ENCODE measurements at places on chromosomes 2 and 18.

- no peak for DNase-seq
Observed at GRCh38 chr2:84958135-84959059, 12.6 kb upstream of the KCMF1 start.

DNA sequence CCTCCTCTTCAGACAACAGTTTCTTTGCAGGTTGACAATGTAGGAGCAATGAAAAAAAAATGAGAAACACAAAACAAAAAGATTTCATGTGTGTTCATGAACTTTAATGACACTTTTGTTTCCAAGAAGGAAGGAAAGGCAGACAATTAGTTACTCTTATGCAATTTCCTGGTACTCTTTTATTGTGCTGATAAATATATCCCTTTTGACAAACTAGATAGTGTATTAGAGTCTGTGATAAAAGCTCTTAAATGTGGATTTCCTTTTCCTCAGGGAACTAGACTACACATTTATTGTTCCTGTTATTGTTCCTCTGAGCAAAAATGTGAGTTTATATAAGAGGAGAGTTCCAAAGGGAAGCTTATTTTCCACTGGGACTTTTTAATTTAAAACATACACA, 188.7 kb upstream of the NRXN1 start:
- no peak for DNase-seq

DNA sequence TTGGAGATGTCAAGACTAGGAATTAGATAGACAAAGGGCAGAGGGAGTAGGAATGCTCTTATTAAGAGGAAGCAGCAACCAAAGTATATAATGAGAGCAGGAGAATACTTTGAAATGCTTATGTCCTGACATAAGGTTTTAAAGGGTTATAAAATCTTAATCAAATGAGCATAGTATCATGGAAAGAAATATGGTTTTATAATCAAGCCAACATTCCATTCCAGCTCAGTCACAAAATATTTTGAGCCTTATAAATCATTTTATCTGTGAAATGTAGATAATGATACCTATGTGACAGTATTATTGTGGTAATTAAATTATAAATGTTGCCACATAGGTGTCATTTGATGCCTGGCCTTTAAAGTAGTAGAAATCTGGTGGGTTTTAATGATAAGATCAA, 17.6 kb downstream of the VSNL1 start:
- DNase-seq, result no peak

GRCh38 chr18:79518028-79518682, 122.4 kb downstream of the NFATC1 start:
- DNase-seq, result peak; percentile 21

DNA sequence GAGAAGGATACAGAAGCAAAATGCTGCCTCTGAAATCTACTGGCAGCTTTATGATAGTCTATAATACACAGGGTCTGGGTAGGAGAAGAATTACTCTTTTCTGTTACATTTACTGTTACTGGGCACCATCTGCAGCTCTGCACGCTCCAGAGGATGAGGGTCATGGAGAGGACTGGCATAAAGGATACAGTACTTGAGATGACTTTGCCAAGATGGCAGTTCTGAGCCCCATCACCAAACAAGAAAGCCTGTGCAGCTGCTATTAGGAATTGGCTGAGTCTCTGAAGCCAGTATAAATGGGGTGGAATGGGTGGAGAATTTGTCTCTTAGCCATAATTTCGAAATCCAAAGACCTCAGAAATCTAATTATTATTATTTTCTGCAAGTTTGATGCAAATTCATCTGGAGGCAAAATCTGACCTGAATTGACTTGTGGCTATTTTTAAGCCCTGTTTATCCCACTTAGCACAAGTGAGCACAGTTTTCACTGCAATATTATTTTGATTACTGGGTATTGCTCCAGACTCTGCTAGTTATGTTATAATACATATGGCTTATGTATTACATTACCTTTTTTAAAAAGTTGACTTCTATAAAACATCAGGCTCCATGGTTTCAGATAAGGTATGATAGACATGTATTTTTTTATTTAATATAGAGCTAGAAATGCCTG, 579.5 kb downstream of the MBD2 start:
- DNase-seq, result no peak

GRCh38 chr2:201926067-201926466, 107.6 kb upstream of the FZD7 start:
- no peak for DNase-seq

DNA sequence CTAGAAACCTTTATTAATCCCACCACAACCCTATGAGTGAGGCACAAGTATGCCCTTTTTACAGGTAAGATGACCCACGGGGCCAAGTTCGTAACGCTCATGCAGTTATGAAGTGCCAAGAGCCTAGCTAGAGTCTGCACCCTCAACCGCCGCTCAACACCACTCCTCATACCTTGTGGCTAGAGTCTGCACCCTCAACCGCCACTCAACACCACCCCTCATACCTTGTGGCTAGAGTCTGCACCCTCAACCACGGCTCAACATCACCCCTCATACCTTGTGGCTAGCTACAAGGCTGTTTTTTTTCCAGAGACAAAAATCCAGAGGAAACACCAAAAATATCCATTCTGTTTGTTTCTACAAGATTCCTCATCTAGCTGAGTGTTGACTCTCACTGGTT, 4.6 kb downstream of the TXNL4A start:
- no peak for DNase-seq

DNA sequence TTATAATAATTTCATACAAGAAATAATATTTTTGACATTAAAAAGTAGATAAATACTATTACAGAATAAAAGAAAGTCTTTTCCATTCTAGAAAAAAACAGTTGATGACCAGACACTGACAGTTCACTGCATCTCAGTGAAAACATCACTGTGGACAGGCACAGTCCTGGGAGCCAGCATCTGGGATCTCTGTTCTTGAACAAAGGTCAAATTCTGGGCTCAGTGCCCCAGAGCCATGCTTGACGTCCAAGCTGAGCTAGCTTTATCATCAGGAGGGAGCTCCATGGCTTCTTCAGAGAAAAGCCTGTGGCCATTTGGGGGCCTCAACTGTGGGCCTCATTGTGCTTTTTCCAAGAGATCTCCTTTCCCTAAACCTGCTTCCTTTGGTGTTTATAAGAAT, 86.1 kb upstream of the SRD5A2 start:
- no peak for DNase-seq

DNA sequence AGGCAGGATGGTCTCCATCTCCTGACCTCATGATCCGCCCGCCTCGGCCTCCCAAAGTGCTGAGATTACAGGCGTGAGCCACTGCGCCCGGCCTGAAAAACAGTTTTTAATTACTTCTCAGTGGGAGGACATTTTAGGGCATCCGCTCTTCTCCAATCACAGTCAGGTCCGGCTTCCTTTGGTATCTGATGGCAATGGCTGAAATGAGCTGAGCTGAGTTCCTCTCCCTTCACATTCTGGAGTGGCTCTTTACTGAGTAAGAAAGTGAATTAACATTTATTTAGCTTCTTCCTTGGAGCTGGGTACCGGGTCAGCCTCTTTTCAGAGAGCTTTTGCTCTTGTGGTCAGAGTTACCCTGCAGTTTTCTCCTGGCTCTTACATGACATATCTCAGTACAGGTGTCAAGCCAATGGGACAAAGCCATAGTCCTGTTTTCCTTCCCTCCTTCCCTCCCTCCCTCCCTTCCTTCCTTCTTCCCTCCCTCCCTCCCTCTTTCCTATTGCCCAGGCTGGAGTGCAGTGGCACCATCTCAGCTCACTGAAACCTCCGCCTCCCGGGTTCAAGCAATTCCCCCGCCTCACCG, 1.1 kb upstream of the TTC27 start:
- no peak for DNase-seq

- peak; percentile 30 for DNase-seq
Observed at GRCh38 chr2:98149333-98149697, 62.3 kb downstream of the VWA3B start.

GRCh38 chr2:166417669-166418068, 41.9 kb upstream of the SCN9A start:
- no peak for DNase-seq

- no peak for DNase-seq
Observed at GRCh38 chr18:10275486-10275885, 178.9 kb upstream of the APCDD1 start.

GRCh38 chr2:197185676-197186075, 124.9 kb downstream of the ANKRD44 start:
- no peak for DNase-seq

- no peak for DNase-seq
Observed at GRCh38 chr2:43041173-43041591, 185.2 kb downstream of the ZFP36L2 start.

DNA sequence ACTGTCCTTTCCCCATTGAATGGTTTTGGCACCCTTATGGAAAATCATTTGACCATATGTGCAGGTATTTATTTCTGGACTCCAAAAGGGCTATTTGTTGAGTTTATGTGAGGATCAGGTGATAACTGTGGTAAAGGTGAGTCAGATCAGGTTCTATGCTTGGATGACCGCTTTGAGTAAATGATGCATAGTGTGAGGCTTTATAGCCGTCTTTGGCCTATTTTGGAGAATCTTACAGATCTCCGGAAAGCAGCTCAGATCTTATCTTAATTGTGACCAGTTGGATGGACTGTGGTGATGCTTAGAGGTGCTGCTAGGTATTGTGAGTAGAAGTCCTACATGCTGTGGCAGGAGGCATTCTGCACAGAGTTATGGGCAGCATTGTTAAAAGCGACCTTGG, 126.2 kb downstream of the METTL8 start:
- no peak for DNase-seq

GRCh38 chr2:88808083-88808482, 116.6 kb downstream of the RPIA start:
- no peak for DNase-seq

GRCh38 chr2:207304761-207305160, 139.0 kb upstream of the KLF7 start:
- DNase-seq, result no peak

DNA sequence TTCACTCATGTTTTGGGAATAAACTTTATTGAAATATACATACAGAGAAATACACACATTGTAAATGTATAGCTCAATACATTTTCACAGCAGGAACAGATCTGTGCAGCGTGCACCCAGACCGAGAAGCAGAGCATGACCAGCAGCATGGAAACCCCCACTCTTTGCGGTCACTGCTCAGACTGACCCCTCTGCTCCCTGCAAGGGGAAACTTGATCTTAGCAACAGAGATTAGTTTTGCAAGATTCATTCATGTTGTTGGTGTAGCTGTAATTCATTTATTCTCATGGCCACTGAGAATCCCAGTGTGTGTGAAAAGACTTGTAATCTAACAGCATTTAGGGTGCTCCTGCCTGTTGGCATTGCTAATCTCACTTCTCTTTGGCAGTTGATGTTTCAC, 35.2 kb downstream of the LPIN1 start:
- DNase-seq, result no peak

DNA sequence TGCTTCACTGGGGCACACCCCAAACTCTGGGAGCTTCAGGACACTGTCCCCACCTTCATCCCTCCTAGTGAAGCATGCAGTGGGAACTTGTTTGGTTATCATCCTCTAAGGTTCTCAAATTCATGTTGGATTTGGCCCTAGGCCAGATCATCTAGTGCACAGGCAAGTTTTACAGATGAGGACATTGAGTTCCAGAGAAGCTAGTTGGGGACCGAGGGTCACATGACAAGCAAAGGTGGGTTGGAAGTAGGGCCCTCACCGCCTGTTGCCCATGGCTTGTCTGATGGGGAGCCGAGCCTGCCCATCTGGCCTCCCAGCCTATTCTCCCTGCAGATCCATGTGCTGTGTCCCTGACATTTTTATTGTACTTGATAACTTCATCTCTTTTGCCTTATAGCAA, 2.8 kb downstream of the PRKCE start:
- DNase-seq, result no peak

DNA sequence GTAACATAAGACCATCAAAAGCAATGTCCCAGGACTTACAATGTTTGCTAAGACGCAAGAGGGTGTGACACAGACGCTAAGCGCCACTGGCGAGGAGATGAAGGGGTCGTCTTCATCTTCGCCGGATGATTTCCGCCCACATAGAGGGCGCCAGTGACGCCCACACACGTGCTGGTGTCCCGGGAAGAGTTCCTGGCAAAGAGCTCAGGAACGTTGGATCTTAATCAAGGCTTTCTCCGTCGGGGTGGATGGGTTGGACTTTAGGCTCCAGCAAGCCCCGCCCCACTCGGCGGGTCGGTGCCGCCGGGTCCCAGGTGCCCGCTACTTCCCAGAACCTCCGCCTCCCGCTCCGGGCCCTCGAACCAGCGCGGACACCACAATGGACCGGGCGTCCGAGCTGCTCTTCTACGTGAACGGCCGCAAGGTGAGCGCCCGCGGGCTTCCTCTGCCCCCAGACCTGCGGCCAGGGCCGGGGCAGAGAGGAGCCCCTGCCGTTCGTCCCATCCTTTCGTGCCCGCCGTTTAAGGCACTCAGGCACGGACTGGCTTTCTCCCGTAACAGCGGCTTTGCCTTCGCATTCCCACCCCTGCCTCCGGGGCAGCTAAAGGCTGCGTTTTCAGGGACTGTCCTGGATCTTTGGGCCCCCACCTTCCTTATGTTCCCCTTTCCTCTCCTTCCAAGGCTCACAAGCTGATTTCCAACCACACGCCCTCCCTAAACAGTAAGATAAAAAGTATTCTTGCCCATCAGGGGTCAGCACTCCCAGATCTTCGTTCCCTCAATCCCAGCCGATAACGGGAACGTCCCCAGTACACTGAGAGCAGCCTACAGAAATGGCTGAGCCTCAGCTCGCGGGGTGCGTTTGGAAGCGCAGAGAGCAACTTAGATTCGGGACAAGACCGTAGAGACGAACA, at the start of gene AOX1:
Gene AOX1 (plus strand): TSS at position 285 of the 914 bp plus-strand sequence. CDS start 95 bp downstream, at position 380.
- DNase-seq, result peak; percentile 26

All from activated naive CD4-positive, alpha-beta T cell treated with anti-CD3 and anti-CD28 coated beads, Interleukin-2, amount 10 ng/mL, durations not matched to agents 7 days and 5 days (primary cell).